ENCODE measurements at places on chromosomes 11 and 22.

GRCh38 chr11:133081730-133082452 is 450.4 kb downstream of the OPCML start:
- no peak for DNase-seq

- no peak for DNase-seq
Observed at GRCh38 chr11:59556917-59557348, 45.6 kb downstream of the OR4D9 start.

DNA sequence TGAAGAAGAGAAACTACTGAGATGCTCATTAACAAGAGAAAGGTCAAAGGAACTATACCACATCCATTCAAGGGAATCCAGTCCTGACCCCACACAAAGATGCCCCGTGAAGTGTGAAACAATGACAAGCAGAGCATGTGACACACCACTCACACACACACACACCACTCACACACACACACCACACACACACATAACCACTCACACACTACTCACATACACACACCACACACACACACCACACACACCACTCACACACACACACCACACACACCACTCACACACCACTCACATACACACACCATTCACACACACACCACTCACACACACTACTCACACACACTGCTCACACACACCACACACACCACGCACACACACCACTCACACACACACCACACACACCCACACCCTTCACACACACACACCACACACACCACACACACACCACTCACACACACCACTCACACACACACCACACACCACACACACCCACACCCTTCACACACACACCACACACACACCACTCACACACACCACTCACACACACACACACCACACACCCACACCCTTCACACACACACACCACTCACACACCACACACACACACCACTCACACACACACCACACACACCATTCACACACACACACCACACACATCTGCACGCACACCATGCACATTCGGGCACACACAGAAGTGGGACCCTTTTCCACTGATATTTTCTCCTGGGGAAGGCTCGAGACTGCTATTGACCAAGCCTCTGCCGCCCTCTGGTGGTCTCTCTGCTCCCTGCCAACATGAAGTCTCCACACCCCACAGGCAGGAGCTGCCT is 32.0 kb upstream of the COMT start:
- DNase-seq = peak; percentile 59

DNA sequence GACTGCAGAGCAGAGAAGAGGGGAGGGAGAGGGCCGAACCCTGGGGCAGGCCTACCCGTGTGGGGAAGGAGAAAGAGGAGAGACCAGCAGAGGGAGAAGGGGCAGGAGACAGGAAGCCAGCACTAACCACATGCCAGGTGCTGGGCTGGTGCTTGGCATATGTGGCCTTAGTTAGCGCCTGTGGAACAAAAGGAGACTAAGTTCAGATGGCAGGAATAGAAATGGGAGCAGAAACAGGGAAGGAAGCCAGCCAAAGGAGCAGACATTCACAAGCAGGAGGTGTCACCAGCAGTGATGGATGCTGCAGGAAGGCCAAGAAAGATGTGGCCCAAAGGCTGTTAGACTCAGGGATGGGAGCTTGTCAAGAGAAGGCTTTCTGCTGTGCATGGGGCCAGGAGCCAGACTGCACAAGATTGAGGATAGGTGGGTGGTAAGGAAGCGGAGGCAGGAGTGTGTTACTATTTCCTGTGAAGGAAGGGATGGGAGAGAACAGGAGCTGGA is 26.7 kb downstream of the TREH start:
- peak; percentile 75 for DNase-seq

DNA sequence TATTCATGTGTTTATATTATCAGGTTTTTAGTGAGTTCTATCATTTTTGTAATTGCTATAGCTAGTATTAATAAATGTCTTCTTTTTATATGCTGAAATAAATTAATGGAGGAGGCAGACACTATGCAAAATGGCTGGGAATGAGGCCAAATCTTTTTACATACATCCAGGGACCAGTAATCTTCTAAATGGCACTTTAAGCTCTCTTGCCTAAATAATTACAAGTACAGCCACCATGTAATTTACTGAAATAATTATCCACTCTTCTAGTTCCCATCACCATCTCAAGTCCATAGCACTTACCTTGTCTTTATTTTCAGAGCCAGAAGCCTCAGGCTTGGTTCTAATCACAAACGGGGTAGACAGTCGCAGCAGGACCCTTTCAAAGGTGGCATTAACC is 79.1 kb downstream of the GUCY1A2 start:
- no peak for DNase-seq

DNA sequence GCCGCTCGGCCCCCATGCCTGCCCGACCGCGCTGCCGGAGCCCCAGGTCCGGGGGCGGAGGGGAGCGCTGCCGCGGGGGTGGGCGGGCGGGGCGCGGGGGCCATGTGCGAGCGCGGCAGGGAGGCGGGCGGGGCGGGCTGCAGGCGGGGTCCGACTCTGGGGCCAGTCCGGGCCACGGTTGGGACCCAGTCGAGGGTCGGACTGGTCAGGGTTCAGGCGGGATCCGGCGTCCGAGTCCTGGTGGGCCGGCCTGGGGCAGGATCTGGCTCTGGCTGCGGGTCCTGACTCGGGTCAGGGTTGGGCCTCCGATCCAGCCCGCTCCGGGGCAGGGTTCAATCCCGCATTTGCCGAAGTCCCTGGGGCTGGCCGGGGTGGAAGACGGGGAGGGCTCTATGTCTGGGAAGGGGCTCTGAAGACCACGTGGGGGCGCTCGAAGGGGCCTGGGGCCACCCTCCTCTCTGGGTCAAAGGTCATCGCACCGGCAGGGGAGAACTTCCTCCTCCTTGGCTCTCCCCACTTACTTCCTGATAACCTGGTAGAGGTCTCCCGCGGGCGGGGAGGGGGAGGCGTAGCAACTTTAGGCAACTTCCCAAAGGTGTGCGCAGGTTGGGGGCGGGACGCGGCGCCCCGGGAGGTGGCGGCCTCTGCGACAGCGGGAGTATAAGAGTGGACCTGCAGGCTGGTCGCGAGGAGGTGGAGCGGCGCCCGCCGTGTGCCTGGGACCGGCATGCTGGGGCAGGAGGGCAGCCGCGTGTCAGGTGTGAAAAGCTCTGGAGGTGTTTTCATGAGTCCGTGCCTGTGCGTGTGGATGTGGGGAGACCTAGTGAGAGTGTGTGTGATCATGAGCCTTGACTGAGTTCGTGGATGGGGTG is 603 bp downstream of the ESRRA start:
- peak; percentile 35 for DNase-seq

DNA sequence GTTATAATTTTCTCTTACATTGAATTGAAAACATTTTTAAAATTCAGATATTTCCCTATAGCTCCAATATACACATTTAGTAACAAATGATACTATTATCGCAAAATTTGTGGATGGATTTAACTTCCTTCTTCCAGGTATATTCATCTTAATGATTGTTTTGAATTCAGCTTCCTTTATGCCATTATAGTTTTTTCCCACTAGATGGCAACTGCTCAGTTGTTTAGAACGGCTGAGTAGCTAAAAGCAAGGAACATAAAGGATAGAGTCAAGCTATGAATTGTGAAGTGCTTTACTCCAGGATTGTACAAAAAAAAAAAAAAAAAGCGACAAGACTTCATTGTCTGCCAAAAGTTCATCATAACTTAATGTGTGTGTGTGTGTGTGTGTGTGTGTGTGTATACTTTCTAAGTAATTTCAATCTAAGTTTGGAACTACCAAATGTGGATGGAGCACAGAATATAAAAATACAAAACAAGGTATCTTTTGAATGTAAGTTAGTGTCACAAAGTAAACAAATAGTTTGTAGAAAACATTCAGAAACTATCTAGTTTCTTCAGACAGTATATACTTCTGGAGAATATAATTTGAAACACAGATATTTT is 846.4 kb downstream of the DLG2 start:
- DNase-seq = no peak

- DNase-seq = no peak
Observed at GRCh38 chr11:117010808-117011540, 87.3 kb downstream of the SIK3 start.

GRCh38 chr11:2234963-2235362 is 35.4 kb downstream of the ASCL2 start:
- no peak for DNase-seq

DNA sequence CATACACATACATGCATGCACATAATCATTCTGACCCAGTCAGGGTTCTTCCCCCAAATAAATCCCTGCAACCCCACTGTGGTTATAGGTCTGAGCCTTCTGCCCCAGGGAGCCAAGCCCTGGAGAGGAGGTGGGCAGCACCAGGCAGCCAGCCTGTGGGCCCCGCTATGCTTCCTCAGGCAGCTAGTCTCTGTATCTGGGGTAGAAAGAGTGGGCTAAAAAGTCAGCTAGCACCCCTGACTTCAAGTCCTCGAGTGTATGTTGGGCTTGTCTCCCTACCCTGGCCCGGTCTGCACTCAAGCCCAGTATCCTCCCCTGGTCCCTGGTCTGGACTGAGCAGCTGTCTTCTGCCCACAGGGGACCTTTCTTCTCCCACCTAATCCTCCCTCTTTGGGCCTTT is 28.0 kb downstream of the KCNQ1OT1 start:
- DNase-seq = no peak

GRCh38 chr11:120303004-120303637 is 22.0 kb upstream of the TLCD5 start:
- DNase-seq = no peak

DNA sequence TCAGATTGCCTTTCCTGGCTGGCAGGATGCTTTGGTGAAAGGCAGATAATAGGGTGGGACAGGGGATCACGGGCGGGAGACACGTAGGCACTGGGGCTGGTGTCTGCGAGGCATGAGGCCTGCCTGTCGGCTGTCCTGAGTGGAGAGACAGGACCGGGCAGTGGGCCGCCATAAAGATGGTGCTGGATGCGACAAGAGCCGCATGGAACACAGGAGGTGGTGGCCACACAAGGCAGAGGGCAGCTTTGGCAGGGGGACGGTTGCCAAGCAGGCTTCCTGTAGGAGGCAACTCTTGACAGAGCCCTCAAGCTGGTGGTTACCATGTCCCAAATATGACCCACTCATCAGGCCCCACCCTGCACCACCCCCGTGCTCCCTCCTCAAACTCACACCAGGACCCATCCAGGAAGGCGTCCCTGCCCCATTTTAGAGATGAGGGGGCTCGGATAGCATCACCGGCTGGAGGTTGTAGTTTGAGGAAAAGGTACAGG is 4.9 kb upstream of the PPARA start:
- DNase-seq = no peak

- DNase-seq = no peak
Observed at GRCh38 chr11:10488934-10489691, 34.0 kb downstream of the AMPD3 start.

GRCh38 chr22:25448435-25449051 is 115.9 kb upstream of the GRK3 start:
- no peak for DNase-seq

- DNase-seq = no peak
Observed at GRCh38 chr22:16963189-16963945, 44.7 kb downstream of the GAB4 start.

- DNase-seq = no peak
Observed at GRCh38 chr11:57483562-57483918, 23.2 kb downstream of the RTN4RL2 start.
